Stimulated activated CD4-positive, alpha-beta T cell treated with anti-CD3 and anti-CD28 coated beads, Interleukin-12 subunit alpha, Interleukin-12 subunit beta, amount 100 ng/mL, for 4 hours (primary cell): ENCODE measurements at places on chromosomes 2 and 18.

DNA sequence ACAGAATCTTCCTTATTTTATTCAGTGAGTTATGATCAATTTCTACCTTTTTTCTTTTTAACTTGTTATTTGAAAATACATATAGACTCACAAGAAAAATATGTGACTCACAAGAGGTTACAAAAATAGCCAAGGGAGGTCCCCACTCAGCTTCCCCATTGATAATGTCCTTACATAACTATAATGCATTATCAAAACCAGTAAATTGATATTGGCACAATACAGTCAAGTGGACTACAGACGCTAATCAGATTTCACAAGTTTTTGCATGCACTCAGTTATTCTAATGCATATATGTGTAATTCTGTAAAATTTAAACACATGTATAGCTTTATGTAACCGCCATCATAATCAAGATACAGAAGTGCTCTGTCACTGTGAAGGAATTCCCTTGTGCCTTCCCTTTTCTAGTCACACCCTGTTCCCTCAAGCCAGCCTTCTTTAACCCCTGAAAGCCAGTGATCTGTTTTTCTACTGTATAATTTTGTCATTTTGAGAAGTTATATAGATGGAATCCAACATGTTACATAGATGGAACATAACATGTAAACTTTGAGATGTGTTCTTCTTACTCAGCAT is 118.4 kb downstream of the ALMS1 start:
- no peak for DNase-seq

- DNase-seq: no peak
Measured at GRCh38 chr2:64799592-64800252, 146.0 kb upstream of the SERTAD2 start.

GRCh38 chr2:7411691-7412090 is 494.5 kb downstream of the RNF144A start:
- no peak for DNase-seq

GRCh38 chr18:2442726-2443275 is 128.5 kb downstream of the METTL4 start:
- DNase-seq: no peak

GRCh38 chr2:121598087-121598486 is 51.2 kb downstream of the CLASP1 start:
- DNase-seq: no peak
